Tongue (tissue), 3 donors: ENCODE measurements at places on chromosomes 4 and X. TPM values are rescaled to one million over a fixed set of nuclear protein-coding genes. Genes with fewer than 3 reads are reported as not detected.

Gene AR
- total RNA-seq = 9.3 TPM

GRCh38 chr4:128810331-128810870 is 901 bp downstream of the JADE1 start:
- peak; percentile 66 for DNase-seq

DNA sequence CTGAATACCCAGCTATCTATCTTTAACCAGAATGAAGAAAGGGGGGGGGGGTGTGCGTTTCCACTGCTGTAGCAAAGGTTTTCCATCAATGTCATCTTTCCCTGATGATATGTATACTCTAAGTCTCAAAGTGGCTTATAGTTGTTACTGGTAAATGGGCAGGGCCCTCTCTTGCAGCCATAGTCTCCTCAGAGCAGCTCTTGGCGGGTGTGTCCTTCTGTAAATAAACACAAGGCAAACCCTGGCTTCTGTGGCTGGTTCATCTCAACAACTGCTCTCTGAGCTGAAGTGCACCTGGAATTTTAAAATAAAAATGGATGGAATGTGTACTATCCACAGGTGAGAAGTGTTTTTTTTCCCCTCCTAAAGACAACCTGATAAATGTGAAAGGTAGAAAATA is 57.5 kb upstream of the SCML1 start:
- no peak for DNase-seq

DNA sequence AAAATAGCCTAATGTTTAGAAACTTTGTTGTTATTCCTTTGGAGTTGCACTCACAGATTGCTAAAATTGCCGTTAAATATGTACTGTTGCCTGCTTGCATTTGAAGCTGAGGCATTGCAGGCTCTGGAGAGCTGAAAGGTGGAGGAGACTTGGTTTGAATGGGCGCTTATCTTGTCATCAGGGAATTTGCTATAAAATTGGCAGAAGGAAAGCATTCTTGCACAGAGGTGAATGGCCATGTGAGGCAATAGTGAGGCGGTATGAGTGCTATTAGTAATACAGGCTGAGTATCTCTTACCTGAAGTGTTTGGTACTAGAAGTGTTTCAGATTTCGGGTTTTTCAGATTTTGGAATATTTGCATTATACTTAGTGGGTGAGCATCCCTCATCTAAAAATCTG is 41.3 kb downstream of the TRAPPC11 start:
- no peak for DNase-seq

Gene RS1
- total RNA-seq = not detected

Gene AREG
- total RNA-seq = 2.7 TPM

- peak; percentile 22 for DNase-seq
Observed at GRCh38 chrX:49878128-49878833, 1.0 kb upstream of the USP27X start.

DNA sequence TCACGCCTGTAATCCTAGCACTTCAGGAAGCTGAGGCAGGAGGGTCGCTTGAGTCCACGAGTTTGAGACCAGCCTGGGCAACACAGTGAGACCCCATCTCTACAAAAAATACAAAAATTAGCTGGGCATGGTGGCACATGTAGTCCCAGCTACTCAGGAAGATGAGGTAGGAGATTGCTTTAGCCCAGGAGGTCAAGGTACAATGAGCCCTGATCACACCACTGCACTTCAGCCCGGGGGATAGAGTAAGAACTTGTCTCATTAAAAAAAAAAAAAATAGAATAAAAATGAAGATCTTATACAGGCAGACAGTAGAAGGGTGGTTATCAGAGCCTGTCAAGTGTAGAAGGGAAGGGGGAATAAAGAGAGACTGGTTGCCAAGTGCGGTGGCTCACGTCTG is 116.9 kb downstream of the PDS5A start:
- no peak for DNase-seq

Gene SCML1
- 10.7 TPM for total RNA-seq

GRCh38 chr4:6960154-6960553 is 50.5 kb downstream of the TBC1D14 start:
- DNase-seq = no peak

- no peak for DNase-seq
Observed at GRCh38 chr4:1385373-1386340, 20.6 kb downstream of the NKX1-1 start.

Gene C4orf33
- 14.8 TPM for total RNA-seq

- no peak for DNase-seq
Observed at GRCh38 chrX:72037601-72038000, 94.1 kb downstream of the RTL5 start.

DNA sequence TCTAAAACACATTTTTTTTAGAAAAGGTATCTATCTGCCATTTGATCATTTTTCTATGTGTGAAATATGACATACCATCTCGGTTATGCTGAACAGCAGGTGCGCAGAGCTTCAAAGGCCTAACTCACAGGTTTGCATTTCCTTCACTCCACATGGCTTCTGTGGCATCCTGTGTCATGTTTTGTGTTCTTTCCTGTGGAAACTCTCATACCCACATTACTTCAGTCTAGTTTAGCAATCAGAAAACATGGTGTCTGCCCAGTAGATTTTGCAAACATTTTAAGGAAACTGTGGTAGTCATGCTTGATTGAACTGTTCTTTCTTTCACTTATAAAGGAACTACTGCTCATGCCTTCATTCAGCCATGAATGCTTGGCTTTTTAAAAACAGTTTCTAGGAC is 11.3 kb upstream of the ARAP2 start:
- DNase-seq = no peak

DNA sequence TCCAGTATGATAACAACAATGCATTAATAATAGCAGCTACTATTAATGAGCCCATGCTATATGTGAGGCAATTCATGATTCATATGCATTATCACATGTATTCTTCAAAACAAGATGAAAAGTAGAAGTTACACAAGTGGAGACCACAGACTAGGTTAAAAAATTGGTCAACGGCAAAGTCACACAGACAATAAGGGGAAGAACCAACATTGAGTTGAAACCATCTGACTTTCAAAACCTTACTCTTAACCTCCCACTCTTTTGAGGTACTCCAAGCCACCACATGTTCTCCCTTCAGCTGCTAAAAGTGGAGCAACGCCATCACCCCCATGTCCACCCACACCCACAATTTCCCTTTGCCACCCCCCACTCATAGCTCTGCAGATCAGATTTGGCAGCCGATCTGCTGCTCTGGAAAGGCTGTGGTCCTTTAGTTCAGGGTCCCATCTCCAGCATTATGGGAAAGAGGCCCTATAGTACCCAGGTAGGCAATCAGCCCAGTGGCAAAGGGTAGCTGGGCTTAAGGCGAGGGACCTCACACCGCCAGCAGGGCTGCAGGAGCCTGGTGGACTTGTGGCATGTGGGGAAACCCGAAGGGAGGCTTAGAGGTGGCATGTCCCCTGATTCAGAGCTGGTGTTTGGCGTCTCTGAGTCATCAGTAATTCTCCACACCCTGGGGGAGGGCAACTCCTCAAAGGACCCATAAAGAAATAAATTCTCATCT is 33.5 kb upstream of the CYBB start:
- no peak for DNase-seq

DNA sequence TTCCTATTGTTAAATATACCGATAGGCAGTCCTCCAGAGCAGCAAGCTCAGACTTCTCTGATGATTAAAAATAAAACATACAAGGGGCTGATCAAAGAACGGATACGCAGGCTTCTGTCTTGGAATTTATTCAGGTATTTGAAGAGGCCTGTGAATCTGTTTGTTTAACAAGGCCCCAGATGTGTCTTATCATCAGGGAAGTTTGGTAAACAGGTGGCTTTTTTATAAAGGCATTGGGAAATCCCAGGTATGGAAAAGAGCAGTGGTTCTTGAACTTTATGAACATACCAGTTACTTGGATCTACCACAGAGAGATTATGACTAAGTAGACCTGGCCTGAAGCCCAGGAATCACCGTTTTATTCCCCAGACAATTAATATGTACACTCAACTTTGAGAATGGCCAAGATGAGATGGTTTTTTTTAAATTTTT is 47.9 kb downstream of the SOWAHB start:
- no peak for DNase-seq

Gene CETN2
- total RNA-seq = 23.1 TPM

DNA sequence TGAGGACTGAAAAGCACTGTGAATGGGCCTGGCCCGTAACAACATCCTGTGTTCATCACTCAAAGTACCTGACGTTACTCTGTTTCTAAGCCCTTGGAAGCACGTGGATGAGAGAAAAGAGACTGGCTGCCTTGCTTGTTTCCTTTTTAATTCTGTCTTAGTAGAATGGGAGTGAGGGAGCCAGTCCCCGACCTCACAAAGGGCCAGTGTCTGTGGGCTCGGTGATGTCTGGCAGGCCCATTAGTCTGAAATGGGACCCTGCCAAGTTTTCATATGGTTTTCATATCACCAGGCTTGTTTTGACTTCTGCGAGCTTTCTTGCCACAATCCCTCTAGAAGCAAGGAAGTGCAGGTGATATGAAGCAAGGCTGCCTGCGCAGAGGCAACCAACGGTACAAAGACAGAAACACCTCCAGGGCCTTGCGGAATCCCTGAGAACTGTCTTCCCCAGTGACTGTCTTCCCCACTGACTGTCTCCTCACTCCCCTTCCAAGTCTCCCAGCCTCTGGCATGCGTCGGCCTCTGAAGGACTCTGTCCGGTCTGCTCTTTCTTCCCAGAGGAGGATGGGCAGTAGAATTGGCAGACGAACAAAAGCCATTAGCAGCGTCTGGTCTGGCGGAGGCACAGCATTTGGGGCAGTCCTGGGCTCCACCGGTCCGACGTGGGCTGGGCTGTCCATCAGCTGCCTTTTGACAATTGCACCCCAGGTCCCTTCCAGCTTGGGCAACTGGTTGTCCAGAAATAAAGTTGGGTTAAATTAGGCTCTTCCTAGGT is 20.2 kb upstream of the RASL11B start:
- peak; percentile 55 for DNase-seq

Gene HEPH
- total RNA-seq = 19.0 TPM

DNA sequence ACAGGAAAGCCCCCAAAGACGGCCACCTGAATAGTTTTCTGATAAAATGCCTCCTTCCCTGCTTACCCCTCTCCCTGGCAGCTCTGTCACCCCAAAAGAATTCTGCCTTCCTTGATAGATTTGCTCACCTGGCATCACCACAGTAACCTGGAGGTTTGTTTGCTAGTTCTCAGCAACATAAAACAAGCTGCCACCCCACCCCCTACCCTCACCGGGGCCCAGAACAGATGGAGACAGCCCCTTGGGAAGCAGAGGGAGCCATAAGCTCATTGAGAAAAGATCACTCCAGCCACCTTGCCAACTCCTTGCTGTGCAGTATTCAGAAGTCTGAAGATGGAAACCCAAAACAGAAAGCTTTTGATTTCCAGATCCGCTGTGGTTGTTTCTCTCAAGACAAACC is 108.6 kb downstream of the DHX15 start:
- no peak for DNase-seq

Gene GRID2
- total RNA-seq = 1.6 TPM

DNA sequence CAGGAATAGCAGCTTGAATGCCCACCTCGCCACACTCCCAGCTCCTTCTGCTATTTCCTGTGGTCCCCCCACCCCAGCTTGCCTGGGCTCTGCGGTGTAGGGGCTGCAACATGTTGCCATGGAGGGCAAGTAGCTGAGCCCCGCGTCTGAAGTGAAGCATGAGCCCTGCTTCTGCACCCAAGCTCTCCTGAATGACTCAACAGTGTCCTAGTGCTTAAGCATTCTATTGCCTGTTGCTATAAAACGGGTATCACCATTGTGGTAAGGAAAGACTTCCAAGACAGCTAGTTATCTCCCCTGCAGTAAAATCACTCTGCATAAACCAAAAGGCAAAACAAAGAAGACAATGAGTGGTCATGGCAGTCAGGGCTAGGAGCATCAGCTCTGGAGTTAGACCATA is 31.4 kb upstream of the SPATA4 start:
- DNase-seq = no peak

Gene LONRF3
- total RNA-seq = 9.5 TPM

GRCh38 chrX:107871136-107871535 is 45.5 kb downstream of the MID2 start:
- no peak for DNase-seq

DNA sequence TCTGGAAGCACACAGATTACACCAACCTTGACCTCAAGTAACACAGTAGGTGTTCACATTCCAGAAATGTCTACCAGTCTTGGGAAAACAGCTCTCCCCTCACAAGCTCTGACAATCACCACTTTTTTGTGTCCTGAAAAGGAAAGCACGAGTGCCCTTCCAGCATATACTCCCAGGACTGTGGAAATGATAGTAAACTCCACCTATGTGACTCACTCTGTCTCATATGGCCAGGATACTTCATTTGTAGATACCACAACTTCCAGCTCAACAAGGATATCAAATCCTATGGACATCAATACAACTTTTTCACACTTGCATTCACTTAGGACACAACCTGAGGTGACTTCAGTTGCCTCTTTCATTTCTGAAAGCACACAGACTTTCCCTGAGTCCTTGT is 46.9 kb downstream of the ADGRG4 start:
- no peak for DNase-seq

DNA sequence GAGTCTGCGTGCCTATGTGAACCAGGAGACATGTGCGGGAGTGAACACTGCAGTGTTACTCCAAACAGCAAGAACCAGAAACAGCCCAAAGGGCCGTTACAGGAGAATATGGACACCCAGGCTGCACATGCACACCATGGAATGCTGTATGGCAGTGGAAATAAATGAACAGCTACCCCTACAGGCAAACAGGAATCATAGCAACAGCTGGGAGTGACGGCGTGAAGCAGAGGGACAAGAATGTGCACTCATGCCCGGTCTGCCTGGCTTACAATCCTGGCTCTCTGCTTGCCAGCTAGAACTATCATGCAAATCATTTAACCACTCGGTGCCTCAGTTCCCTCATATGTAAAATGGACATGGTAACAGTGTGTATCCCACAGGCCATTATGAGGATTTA is 16.6 kb downstream of the GPKOW start:
- peak; percentile 13 for DNase-seq

Gene RHOXF2B
- not detected for total RNA-seq
